ENCODE measurements at places on chromosomes 7 and 10. TPM values are rescaled to one million over a fixed set of nuclear protein-coding genes. Genes with fewer than 3 reads are reported as not detected.

DNA sequence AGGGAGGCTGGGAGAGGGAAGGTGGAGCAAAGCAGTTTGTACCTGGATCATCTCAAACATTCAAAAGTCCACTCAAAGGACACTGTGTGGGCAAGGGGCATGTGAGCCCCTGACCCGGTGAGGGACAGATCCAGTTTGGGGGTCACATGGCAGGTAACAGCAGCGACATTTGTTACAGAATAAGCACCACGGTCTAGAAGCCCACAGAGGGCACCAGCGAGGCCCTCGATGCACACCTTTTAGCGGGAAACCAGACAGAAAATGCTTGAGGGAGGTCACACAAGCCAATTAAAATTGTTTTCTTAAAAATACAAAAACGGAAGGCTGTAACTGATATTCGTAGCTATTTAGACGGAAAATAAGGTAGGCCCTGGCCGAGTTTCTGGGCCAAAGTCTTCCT, 144.4 kb downstream of the ZMYND11 start:
- no peak for DNase-seq

Gene DPP6
- total RNA-seq = not detected

Gene KCND2
- 0.72 TPM for total RNA-seq

- no peak for DNase-seq
Measured at GRCh38 chr7:70068531-70068930, 470.3 kb downstream of the AUTS2 start.

GRCh38 chr7:42833411-42833810, 78.5 kb downstream of the C7orf25 start:
- no peak for DNase-seq

- DNase-seq = no peak
Measured at GRCh38 chr7:156659203-156659602, 18.6 kb downstream of the RNF32 start.

GRCh38 chr10:79049931-79050895, 18.6 kb upstream of the ZMIZ1 start:
- DNase-seq = no peak

Gene BLNK
- total RNA-seq = 0.98 TPM

Gene ANXA8L1
- total RNA-seq = 185 TPM

Gene MYL7
- total RNA-seq = not detected

- DNase-seq = no peak
Measured at GRCh38 chr10:68271196-68271882, 39.4 kb upstream of the ATOH7 start.

GRCh38 chr10:71228875-71229675, 16.7 kb downstream of the UNC5B start:
- DNase-seq = no peak

DNA sequence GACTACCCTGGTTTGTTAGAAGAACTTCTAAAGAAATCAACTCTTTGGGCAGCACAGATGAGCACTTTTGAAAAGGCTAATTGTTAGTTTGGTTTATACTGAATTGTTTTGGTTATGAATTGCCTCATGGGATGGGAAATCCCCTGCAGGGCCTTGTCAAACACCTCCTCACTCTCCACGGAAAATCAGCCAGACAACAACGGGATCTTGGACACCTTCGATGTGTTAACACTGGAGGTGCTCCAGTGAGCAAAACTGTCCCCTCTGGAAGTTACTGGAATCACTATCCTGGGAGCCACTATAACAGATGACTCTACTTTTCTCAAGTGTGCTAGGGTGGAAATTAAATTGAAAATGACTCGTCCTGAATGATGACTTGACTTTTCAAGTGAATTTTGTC, 38.7 kb downstream of the CDK6 start:
- DNase-seq = no peak

- DNase-seq = peak; percentile 41
Measured at GRCh38 chr10:80472234-80473095, 18.4 kb downstream of the TSPAN14 start.

Gene FOXI2
- not detected for total RNA-seq

GRCh38 chr7:26390016-26390415, 98.4 kb downstream of the SNX10 start:
- DNase-seq = no peak

DNA sequence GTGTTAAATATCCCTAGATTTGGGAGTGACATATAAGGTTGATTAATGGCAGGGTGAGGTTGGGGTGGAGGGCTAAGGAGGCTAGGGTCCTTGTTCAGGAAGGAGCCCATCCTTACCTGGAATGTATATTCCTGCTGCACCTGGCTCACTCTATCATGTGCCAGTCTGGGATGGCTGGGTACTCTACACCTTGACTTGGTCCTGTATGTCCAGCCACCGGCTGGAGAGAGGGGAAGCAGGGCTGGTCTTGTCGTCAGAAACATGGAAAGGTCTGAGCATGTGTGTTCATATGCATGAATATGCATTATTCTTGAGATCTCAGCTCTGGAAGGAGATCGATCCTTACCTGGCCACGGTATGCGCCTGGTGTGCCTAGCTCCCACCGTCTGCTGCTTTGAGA, 33.2 kb downstream of the TMEM270 start:
- no peak for DNase-seq

- no peak for DNase-seq
Measured at GRCh38 chr10:35259769-35260397, 76.4 kb upstream of the CCNY start.

DNA sequence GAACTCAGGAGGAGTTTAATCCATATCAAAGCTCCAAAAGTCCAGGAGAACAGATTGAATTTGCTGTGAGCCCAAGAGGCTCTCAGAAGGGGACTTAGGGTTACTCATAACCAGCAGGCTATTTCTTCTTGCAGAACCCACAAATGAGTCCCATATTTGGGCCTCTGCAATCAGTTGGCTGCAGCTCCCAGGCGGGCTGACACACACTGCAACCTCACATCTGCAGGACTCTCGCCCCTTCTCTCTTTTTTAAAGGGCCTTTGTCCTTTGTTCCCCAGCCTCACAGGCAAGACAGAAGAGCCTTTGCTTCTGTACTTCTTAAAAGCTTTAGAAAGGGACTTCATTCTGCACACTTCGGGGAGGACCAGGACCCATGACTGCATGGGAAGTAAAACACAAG, 26.7 kb downstream of the CREB3L2 start:
- no peak for DNase-seq

Gene DYNC1I1
- total RNA-seq = not detected

Gene KLLN
- 0.57 TPM for total RNA-seq

Data from PC-9 (cell line).